SJCRH30 (cell line): ENCODE measurements at places on chromosomes 3 and 15. TPM values are rescaled to one million over a fixed set of nuclear protein-coding genes. Genes with fewer than 3 reads are reported as not detected.

DNA sequence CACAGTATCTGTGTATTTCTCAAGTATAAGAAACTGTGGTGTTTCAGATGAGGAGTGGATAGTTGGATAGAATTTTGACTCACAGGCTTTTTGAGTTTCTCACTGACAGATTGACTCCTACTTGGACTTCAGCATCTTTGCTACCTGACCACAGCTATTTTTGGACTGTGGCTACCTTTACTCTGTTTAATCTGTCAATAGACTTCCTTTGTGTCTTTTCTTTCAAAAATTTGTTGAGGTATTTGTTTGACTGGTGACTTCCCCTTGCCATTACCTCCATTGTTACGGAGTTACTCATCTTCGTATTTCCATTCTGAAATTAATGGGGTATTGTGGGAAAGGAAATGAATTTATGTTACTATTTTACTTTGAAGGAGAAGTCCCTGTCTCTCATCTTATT is 123.8 kb downstream of the AGBL1 start:
- DNase-seq = no peak

GRCh38 chr15:98713585-98714001 is 65.3 kb downstream of the IGF1R start:
- DNase-seq = no peak

- DNase-seq = no peak
Measured at GRCh38 chr15:41011055-41011815, 58.0 kb downstream of the CHAC1 start.

DNA sequence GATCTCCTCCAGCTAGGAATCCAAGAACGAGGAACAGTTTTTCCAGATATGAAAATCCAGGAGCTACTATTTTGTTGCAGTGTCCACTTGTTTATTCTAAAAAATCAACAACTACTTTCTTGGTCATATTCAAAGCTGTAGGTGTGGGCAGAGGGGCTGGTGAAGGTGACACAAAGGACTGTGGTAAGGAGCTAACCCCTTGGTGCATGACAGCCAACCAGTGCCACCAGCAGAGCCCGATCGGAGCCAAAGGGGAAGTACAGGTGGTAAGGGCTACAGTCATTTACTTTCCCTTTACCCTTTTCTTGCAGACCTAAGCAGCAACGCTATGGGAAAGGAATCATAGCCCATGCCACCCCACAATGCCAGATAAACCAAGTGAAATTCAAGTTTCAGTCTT is 30.7 kb downstream of the PLA1A start:
- no peak for DNase-seq

DNA sequence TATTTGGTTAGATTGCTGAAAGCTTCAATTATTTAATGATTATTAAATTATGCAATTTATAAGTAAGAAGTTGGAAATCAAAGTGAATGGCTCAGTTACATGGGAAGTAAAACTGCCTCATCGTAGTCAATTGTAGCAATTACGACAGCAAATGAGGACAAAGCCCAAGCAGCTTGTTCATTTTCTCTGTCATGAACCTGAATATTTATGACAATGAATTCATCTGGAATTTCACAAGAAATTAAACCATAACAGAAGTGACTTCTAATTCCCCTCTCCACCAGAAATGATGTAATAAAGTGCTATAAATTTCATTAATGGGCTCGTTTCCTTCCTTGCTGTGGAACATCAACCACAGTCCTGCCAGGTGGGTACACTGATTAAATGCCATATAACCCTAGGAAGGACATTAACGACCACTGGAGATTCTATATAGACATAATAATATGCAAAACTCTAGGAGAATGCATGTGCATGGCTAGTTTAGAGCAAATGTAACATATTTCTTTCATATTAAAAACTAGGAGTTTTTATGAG is 273.8 kb upstream of the DCBLD2 start:
- no peak for DNase-seq

GRCh38 chr3:153484842-153485241 is 322.8 kb downstream of the RAP2B start:
- DNase-seq = no peak

- DNase-seq = no peak
Measured at GRCh38 chr15:93348711-93349545, 259.9 kb upstream of the RGMA start.

DNA sequence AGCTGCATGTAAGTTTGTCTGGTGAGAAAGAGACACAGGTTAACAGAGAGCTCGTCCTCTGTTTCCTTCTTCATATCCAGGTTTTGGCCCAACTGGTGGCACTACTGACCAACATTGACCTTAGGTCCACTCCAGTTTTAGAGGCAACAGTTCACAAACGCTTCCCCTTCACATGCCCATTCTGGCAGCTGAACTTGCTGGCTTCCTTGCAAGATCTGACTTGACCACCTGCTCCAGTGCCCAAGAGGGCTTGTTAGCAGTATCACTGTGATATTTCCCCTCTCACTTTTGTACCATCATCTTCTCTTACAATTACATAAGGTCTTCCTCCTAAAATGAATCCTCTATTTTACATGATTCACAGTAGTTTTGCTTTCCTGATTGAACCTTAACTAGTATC is 71.3 kb downstream of the CNTN6 start:
- DNase-seq = no peak

- no peak for DNase-seq
Measured at GRCh38 chr15:43143203-43143941, 10.0 kb downstream of the TMEM62 start.

GRCh38 chr15:77387365-77388105 is 32.4 kb downstream of the PEAK1 start:
- no peak for DNase-seq

- no peak for DNase-seq
Measured at GRCh38 chr3:31399271-31399670, 133.5 kb upstream of the STT3B start.

DNA sequence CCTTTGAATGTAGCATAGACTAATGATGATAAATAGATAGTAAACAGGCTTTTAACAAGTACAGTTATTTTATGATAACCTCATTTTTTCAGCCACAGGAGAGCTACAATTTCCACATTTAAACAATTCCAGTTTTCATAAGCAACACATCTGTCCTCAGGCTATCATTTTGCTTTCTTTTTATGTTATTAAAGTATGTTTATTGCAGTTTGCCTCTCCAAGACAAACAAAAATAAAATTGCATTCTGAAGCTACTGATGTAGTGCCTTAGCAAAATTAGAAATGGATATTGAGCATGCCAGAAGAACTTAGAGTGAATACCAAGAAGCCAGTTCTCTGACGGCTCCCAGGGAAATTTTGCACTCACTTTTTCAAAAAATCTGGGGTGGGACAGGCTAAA is 140.6 kb upstream of the ABHD17C start:
- DNase-seq = no peak

DNA sequence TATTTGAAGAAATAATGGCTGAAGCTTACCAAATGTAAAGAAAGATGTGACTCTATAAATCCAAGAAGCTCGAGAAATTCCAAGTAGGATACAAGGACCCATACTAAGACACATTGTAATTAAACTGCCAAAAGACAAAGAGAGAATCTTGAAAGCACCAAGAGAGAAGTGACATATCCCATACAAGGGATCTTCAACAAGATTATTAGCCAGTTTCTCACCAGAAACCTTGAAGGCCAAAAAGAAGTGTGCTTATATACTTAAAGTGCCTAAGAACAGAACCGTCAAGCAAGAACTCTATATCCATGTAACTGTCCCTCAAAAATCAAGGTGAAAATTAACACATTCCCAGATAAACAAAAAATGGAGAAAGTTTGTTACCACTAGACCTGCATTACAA is 220.5 kb downstream of the ADAMTS17 start:
- DNase-seq = no peak

GRCh38 chr3:177928172-177928873 is 607.9 kb upstream of the KCNMB2 start:
- no peak for DNase-seq

C3orf80 gene
- total RNA-seq = 0.05 and 0.14 TPM in 2 replicates

LINGO1 gene
- 0.26 TPM in 1 of 2 replicates, not detected in the other for total RNA-seq

PLA2G4E gene
- total RNA-seq = not detected in 2 replicates

ITIH1 gene
- total RNA-seq = 0.04 TPM in 1 of 2 replicates, not detected in the other

ARL13B gene
- total RNA-seq = 30.8 and 33.2 TPM in 2 replicates

ACY1 gene
- total RNA-seq = 24.5 and 26.2 TPM in 2 replicates

DISP2 gene
- total RNA-seq = 0.22 and 0.38 TPM in 2 replicates

NANOGP8 gene
- not detected in 2 replicates for total RNA-seq

MINAR1 gene
- 0.69 and 0.79 TPM in 2 replicates for total RNA-seq

INAFM2 gene
- 23.4 and 24.1 TPM in 2 replicates for total RNA-seq

ROPN1 gene
- not detected in 2 replicates for total RNA-seq

ATP13A5 gene
- total RNA-seq = 0.03 and 0.06 TPM in 2 replicates

CLRN1 gene
- not detected in 2 replicates for total RNA-seq

SEMA7A gene
- total RNA-seq = 2.6 and 2.8 TPM in 2 replicates

PRKCD gene
- total RNA-seq = 4.1 and 4.6 TPM in 2 replicates
